Uterus (tissue), 4 donors: ENCODE measurements at places on chromosomes 1 and 21. TPM values are rescaled to one million over a fixed set of nuclear protein-coding genes. Genes with fewer than 3 reads are reported as not detected.

FCGR3A gene
- 2.3 TPM for total RNA-seq

GRCh38 chr21:34604556-34604955 lies 10.4 kb downstream of the RCAN1 start:
- no peak for DNase-seq

GRCh38 chr1:3852711-3853485 lies 4.1 kb downstream of the CEP104 start:
- DNase-seq = no peak

INSRR gene
- total RNA-seq = not detected

NES gene
- 49.6 TPM for total RNA-seq

DNA sequence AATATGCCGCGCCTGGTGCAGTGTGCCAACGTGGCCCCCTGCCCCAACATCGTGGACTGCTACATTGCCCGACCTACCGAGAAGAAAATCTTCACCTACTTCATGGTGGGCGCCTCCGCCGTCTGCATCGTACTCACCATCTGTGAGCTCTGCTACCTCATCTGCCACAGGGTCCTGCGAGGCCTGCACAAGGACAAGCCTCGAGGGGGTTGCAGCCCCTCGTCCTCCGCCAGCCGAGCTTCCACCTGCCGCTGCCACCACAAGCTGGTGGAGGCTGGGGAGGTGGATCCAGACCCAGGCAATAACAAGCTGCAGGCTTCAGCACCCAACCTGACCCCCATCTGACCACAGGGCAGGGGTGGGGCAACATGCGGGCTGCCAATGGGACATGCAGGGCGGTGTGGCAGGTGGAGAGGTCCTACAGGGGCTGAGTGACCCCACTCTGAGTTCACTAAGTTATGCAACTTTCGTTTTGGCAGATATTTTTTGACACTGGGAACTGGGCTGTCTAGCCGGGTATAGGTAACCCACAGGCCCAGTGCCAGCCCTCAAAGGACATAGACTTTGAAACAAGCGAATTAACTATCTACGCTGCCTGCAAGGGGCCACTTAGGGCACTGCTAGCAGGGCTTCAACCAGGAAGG lies 4.3 kb downstream of the GJB3 start:
- DNase-seq = no peak

CCDC27 gene
- total RNA-seq = not detected

DNA sequence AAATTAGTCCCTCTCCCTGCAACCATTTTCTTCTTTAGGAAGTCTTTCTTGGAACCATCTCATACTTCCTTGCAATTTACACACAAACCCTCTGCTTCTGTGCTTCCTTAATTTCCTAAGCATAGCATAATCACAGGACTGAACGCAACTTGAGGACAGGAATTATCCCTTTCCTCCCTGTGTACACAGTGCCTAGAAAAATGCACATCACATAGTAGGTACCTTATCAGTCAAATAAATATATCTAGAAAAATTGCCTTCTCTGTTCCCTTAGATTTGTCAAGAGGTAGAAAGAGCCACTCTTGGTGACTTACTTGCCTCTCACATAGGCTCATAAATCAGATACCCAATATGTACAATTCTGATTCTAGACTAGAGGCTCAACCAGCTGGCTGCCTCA lies 4.9 kb downstream of the ASPM start:
- DNase-seq = no peak

PHGDH gene
- 120 TPM for total RNA-seq

DNA sequence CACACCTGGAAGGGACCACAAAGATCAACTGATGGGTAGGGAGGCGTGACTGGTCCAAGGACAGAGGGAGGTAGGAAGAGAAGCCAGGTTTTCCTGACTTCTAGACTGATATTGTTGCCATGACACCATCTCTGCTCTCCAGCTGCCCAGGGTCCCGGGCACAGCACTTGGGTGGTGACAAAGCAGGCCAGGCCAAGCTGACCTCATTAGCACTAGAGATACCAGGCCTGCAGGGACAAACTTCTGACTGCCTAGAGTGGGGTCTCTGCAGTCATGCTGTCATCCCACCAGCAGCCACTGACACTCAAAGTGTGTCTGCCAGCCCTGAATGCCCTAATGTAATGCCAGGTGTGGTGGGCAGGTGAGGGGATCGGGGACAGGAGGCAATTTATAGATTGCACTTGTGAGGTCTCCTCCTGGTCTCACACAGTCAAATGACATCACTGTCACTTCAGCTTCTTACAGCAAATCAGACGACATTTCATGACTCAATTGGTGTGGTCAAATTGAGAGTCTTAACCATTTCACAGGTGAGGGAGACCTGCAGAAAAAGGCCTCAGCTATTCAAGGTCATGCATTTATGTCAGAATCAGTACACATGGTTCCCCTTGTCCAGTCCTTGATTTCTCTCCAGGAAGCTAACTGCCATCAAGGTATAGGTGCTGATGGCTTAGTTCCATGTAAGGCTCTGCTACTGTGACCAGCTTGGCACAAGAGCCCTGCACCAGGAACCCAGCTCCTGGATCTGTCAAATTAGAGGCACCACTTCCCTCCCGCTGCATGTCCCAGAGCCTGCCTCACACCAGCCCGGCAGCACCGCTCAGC lies 2.7 kb downstream of the SLC9A1 start:
- no peak for DNase-seq

DNA sequence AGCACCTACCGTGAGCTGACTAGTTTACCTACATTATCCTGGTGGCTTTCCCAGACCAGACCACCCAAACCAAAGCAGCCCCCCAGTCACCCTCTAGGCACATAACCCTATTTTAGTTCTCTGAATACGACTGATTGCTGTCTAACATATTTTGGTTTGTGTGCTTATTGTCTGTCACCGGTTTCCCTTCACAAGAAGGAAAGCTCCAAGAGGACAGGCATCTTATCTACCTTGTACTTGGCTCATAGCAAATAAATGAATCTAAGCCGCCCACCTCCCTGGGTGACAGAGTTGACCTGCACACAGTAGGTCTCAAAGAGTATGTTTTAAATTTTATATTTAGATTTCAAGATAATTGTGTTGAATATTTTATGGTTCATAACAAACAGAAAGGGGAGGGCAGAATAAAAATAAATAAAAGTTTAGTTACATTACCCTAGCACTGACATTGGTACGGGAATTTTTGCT lies 904 bp upstream of the PRDX6 start:
- no peak for DNase-seq

DNA sequence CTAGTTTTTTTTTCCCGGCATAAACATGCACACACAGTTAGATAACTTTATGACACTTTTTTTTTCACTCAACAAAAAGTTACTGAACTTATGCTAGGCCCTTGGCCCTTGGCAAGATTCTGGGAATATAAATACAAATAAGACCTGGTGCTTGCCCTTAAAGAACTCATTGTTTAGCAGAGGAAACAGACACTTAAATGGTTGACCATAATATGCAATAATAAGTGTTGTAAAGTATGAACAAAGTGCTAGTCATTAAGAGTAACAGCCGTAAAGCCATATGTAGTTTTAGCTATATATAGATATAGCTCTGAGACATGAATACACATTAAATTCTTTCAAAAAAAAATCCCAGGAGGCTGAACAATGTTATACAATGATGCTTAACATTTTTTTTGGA lies 198.3 kb downstream of the CYYR1 start:
- DNase-seq = no peak

DNA sequence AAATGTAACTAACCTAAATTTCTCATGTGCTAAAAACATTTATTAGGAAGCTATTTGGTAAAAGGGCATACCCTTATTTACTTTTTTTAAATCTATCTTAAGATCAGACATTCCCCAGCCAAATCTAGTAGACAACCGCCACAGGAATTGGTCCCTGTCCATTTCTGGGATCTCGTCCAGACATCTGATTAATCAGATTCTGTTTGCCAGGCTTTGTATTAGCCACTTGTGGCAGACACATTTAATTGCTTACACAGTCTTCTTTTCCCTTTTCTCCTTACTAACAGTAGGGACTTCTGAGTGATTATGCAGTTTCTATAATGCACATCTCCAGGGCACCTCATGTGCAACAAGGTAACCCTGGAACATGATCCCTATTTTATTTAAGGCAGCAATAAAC lies 449.0 kb upstream of the RGS18 start:
- no peak for DNase-seq

DNA sequence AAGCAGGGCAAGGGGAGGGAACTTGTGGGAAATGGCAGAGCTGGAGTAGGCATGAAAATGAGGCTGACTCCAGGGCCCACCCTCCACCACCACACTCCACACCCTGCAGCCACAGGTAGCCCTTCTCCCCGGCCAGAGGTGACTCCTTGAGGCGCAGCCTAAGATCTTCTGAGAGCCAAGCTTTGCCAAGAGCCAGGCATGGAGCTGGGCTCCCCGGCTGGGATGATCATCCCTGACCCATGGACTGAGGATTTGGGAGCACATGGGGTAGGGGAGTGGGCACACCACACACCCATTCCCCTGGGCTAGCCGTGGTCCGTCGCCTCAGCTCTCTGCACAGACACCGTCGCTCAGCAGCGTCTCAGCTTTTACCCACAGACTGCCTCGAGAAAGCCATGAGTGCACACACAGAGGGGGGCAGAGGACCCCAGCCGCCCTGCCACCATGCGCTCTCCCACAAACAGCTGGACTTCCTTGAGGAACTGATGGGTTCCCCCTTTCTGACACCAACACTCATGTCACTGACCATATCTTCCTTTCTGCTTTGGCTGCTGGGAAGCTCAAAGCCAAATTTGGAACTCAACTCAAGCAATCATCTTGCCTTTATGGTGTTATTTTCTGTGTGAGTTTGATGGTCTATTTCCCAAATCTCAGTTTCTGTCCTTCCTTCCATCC lies 123.6 kb upstream of the RUNX3 start:
- DNase-seq = no peak

DNA sequence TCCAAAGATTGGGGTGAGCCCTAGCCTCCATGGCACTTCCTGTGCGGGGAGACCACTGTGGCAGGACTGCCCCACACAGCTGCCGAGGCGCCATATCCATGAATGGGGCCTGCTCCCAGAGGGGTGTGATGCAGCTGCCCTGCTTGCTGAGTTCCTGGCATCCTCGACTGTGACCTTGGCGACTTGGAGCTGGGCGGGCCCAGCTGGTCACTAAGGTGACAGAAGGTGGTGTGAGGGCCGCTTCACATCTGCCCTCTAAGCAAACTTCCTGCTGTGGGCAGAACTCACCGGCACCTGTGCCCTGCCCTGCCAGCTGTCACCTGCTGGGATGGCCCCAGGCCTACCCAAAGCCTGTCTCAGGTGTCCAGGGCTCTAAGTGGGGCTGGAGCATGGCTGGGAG lies 9.0 kb downstream of the TMEM61 start:
- DNase-seq = no peak

DNA sequence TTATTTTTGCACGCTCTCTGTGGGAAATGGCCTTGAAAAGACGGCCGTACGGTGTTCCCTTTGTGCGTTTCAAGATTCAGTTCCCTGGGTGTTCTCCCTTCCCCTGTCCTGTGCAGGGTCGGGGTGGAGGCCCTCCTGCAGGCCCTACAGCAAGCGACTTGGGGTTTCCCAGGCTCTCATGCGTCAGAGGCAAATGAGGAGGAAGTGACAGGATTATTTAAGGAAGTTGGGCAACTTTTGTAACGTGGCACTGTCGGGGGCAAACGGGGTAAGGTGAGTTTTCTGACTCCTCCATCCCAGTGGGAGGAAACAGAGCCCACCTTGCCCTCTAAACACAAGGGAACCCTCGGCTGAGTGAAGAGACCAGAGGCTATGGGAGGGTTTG lies 16.1 kb upstream of the AJAP1 start:
- DNase-seq = no peak

GRCh38 chr1:77534456-77534855 lies 148.0 kb downstream of the ZZZ3 start:
- no peak for DNase-seq

DNA sequence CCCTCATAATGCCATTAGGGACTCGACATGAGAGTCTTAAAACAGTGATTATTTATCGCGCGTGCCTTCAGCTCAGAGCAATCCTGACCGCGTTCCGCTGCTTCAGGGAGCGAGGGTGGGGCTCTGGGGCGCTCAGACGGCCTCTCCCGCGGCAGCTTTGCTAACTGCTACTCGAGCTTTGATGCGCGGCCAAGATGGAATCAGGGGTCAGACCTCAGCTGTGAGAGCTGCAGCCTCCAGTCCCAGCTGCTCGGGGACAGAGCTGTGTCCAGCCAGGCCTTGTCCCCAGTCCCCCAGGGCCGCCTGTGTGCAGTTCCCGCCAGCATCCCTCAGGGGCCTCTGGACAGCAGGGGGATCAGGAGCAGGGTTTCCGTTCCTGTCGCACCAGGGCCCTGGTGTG lies 104.6 kb upstream of the TTC34 start:
- DNase-seq = no peak

OPTC gene
- total RNA-seq = not detected

GRCh38 chr1:209761011-209761635 lies 5.3 kb downstream of the TRAF3IP3 start:
- DNase-seq = no peak

- no peak for DNase-seq
Measured at GRCh38 chr1:58927722-58928085, 143.9 kb upstream of the JUN start.

GRCh38 chr1:234478152-234478480 lies 863 bp downstream of the TARBP1 start:
- no peak for DNase-seq

DNA sequence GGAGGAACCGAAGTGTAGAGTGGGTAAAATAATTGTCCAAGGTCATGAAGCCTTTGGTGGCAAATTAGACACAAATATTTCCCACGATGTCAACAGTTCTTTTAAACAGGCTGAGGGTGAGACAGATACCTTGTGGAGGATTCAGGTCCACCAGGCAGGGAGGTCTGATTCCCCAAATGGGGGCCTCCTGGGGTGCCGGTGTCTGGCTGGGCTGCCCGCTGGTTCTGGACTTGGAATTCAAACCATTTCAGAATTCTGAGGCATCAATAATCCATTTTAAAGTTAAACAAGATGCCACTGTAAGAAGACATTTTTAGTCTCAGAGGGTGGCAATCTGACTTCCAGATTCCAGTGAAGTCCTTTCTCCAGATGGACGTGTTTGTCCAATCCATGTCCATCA lies 15.5 kb downstream of the KCNA10 start:
- no peak for DNase-seq

DNA sequence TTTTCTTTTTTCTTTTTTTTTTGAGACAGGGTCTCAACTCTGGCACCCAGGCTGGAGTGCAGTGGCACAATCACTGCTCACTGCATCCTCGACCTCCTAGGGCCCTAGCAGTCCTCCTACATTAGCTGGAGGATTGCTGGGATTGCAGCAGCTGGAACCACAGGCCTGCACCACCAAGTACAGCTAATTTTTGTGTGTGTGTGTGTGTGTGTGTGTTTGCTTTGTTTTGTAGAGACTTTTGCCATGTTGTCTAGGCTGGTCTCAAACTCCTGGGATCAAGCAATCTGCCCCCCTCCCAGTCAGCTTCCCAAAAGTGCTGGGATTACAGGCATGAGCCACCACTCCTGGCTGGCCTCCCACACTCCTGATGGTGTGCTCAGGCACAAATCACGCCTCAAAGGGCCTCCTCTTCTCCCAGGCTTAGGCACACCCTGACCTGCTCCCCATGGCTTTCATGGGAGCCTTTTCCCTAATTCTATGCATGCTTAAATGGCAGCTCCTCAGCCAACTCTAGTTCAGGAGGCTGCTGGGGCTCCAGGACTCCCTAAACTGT lies 9.4 kb downstream of the FAM229A start:
- no peak for DNase-seq

GRCh38 chr1:78047106-78047505 lies 1.3 kb downstream of the GIPC2 start:
- DNase-seq = no peak

GRCh38 chr1:17826165-17826488 lies 71.0 kb downstream of the ACTL8 start:
- DNase-seq = peak; percentile 17

ANGPTL3 gene
- not detected for total RNA-seq
